ENCODE measurements at places on chromosomes 16 and 17. TPM values are rescaled to one million over a fixed set of nuclear protein-coding genes. Genes with fewer than 3 reads are reported as not detected.

GRCh38 chr16:59697236-59697635 lies 963.1 kb upstream of the GOT2 start:
- no peak for DNase-seq

GRCh38 chr16:75138636-75139035 lies 9.7 kb upstream of the ZFP1 start:
- DNase-seq = no peak

GRCh38 chr16:81180578-81180977 lies 57.9 kb upstream of the BCO1 start:
- DNase-seq = no peak

DNA sequence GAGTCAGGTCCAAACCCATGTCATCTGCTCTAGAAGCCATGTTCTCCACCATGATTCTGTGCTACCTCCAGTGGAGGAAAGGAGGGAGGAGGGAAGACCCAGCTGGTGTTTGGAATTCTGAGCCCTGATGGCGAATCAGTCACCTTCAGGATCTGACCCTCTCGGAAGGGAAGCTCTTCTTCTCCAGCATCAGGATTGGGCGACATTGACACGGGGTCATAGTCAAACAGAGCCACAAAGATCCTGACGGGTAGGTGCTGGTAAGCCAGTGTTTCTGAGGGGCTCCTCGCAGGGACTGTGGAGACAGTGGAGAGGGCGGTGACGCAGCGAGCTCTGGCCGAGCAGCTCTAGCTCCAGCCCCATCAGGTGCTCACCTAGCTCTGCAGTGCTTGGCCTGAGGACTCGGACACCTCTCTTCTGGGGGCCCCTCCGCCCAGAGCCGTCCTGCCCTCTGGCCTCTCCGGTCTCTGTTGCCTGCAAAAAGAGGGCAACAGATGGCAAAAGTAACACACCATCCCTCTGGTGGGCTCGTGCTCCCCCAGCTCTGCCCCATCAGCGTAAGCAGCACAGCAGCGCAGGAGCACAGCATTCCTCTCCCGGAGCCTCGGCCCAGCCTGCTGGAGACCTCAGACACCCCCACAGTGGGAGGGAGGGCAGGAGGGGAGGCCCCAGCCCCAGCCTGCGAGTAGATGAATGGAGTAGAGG lies 21.0 kb downstream of the TSPOAP1 start:
- DNase-seq = no peak

DNA sequence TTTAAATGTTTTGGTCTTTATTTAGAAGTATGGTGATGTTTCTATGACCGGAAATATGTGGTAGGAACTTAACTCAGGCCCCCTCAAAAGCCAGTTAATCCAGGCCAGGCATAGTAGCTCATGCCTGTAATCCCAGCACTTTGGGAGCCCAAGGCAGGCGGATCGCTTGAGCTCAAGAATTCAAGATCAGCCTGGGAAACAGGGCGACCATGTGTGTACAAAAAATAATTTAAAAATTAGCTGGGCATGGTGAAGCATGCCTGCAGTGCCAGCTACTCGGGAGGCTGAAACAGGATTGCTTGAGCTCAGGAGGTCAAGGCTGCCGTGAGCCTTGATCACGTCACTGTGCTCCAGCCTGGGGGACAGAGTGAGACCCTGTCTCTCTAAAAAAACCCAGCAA lies 10.3 kb downstream of the RSL1D1 start:
- no peak for DNase-seq

- no peak for DNase-seq
These were observed 3.0 kb downstream of the CHAD start for GRCh38 chr17:50465635-50466034.

DNA sequence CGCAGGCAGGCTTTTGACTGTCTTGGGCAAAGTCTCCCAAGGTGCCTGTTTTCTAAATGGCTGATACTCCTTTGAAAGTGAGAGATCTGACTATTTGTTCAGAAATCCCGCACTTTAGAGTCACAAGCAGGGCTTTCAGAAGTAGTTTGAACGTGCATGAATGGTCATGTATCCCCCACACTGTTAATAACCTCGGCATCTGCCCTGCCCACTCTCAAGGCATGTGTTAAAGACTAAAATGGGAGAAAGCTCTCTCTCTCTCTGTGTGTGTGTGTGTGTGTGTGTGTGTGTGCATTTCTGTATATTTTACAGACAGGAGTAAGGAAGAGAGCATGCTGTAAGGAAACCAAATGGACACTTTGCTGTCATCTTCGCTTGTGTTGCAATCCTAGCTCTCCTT lies 163.7 kb downstream of the MAF start:
- DNase-seq = no peak

- peak; percentile 5 for DNase-seq
These were observed 391.3 kb upstream of the CDH5 start for GRCh38 chr16:65975049-65975708.

DNA sequence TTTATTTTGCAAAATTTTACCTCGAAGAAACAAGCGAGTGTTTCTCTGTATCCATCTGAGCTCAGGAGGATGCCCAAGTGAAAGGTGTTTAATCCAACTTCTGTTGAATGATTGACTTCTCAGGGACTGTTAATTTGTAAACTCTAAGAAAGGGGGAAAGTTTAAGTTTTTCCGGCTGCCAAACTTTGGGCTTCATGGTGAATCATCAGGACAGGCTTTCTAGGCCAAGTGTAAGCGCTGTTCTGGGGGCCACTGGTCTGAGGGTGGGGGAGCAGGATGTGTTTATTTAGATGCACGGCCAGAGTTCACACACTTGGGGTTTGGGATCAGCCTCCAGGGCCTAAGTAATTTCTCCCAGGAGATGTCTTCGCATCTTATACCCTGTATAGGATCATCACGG lies 110.4 kb downstream of the PITPNC1 start:
- DNase-seq = no peak

SRL gene
- total RNA-seq = 0.06 TPM

PCGF2 gene
- total RNA-seq = 23.8 TPM

Data from neural progenitor cell (in vitro differentiated cells).